ENCODE measurements at places on chromosomes 4 and X.

DNA sequence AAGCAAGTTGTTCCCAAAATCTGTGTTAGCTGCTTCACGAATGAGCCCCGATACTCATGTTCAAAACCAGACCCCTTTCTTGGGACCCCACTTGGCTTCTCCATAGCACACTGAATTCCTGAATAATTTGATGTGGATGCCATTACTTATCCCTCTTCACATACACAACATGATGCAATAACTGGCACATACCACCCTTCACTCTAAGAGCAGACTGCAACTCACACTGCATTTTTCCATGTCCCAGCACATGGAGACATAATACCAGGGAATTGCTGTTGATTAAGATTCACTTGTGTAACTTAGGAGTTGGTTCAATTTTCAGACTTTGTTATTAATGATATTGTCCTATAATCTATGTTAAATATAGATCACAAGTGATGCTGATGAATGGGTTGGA lies 213.4 kb downstream of the MAML3 start:
- DNase-seq = no peak

GRCh38 chr4:77065382-77065781 lies 10.4 kb downstream of the CCNI start:
- DNase-seq = no peak

DNA sequence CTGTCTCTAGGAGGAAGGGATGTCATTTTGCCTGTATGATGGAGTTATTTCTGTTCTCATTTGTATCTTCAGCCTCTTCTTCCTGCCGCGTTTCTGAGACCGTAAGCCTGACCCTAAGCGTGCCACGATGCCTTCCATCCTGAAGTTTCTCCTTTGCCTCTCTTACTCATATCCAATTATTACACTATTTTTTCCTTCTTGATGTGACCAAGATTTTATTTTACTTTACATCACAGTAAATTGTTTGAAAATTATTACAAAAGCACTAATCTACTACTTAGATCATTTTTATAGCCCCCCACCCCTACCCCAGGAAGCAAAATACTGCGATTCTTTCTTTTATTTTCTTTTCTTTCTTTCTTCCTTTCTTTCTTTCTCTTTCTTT lies 95.0 kb downstream of the RAPGEF2 start:
- no peak for DNase-seq

GRCh38 chr4:95603393-95603792 lies 54.6 kb upstream of the UNC5C start:
- no peak for DNase-seq

- no peak for DNase-seq
Observed at GRCh38 chrX:15116900-15117299, 153.0 kb downstream of the ASB9 start.

GRCh38 chr4:80144676-80145470 lies 52.4 kb upstream of the PRDM8 start:
- no peak for DNase-seq

- DNase-seq = no peak
Observed at GRCh38 chr4:161555689-161556660, 607.8 kb downstream of the FSTL5 start.

DNA sequence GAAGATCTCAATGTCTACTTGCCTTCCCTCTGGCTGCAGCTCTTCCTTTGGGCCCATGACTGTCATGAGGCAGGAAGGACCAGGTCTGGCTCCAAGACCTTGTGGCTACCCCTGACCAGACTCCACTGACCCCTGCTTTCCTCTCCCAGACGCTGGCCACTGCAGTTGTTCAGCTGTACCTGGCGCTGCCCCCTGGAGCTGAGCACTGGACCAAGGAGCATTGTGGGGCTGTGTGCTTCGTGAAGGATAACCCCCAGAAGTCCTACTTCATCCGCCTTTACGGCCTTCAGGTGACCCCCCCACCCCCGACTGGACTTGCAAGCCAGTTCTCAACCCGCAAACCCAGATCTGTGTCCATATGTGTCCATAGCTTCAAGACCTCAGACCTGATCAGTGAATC lies 535 bp downstream of the WAS start:
- DNase-seq = no peak

- no peak for DNase-seq
Observed at GRCh38 chr4:139265654-139266053, 14.4 kb downstream of the MGARP start.

DNA sequence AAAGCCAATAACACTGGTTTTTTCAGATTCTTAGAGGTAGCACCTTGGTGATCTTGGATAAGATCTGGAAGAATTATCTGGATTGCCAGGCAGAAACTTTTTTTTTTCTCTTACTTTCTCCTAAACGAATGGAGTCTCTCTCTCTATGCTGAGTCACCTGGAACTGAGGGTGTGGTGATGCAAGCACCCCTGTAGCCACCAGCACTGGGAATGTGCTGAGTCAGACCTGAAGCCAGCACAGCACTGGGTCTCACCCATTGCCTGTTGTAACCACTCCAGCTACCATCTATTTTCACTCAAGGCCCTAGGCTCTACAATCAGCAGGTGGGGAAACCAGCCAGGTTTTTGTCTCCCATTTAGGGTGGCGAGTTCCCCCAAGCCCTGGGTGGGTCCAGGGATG lies 923.8 kb downstream of the RAPGEF2 start:
- DNase-seq = no peak

DNA sequence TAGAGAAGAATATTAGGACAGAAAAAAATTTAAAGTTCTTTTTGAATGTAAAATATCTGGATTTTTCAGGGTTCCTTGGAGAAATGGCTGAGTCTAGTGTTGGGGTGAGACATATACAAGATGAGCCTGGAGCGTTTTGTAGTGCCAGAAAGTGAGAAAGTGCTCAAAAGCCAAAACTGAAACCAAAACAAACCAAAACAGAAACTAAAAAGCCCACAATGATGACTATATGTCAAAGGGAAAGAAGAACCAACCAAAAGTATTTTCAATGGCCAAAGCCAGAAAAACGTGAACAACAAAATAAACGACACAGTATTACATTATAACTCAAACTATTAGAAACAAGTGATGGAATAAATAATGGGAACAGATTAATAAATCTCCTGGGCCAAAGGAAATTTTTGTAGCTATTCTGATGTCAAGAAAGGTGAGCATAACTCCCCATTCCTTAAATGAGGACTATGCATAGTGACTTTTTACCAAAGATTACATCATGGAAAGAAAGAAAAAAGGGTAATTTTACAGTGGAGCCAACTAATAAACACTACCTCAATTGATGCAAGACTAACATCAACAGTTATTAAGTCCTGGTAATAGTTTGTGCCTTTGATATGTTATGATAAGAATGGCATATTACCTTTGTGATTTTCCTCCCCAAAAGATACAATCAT lies 1137.6 kb downstream of the C4orf33 start:
- DNase-seq = no peak

GRCh38 chr4:112739442-112739841 lies 102.5 kb downstream of the LARP7 start:
- DNase-seq = no peak

DNA sequence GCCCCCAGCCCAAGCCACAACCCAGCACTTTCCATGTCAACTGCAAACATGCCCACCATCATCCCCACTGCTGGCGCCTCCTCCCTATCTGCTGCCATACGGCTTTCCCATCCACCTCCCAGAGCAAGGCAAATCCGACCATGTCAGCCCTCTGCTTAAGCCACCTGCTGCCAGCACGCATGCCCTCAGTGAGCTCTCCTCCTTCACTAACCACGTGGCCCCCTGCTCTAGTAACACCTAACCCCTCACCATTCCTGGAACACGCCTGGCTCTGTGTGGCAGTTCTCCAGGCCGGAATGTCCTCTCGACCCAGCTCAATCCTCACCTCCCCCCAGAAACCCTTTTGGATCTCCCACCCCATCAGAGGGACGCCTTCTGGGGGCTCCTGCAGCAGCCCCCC lies 17.4 kb downstream of the BCAP31 start:
- no peak for DNase-seq

- DNase-seq = no peak
Observed at GRCh38 chr4:163217505-163217904, 50.8 kb upstream of the NAF1 start.

DNA sequence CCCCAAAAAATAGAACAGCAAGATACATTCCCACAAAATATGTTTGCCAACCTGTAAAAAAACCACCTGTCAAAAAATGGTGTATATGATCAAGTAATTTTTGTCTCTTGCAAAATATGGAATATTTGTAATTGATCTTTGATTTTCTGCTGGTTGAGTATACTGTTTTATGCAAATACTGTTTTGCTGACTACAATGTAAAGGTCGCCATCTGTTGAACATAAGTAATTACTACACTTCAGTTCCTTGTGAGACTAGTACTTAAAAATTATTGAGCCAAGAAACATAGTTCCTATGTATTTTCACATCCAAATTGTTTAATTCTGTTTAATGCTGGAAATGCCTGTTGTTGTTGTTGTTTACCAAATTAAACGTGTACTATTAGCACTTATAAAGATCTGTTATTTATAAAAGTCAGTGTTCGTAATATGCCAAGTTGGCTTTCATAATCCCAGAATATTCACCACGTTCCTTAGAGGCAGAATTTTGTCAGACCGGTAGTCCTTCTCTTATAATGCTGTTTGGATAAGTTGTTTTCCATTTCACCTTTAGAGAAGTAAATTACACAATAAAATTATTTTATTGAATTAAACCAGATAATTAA lies 144.2 kb downstream of the PDLIM5 start:
- no peak for DNase-seq

DNA sequence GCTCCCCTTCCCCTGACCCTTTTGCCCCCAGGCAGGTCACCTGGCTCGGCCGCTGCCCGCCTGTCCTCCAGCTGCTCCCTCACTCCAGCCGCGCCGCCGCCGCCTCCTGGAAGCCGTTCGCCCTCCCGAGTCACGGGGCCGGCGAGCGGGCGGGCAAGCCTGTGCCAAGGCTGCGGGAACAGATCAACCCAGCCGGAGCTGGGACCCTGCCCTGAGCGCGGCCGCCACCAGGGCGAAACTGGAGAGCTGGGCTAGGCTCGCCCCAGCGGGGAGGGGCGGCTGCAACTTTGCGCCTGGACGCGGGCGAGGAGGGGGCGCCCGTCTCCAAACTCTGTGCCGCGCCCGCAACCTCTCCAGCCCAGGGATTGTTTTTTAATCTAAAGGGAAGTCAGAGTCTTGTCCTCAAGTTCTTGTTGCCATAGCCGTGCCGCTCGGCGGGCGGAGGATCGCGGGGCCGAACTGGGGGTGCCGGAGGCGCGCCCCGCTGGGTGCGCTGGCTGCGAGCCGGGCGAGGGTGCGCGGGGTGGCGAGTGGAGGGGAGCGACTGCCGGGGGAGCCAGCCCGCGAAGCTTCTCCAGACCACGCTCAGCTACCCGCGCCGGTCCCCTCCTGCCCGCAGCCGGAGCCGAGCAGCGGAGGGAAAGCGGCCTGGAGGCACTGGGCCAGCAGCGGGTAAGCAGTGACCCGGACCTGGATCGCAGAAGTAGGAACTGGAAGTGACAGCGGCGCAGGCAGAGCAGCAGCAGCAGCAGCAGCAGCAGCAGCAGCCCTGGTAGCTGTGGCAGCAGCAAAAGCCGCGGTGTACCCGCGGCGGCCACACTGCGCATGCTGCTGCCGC lies 13.4 kb downstream of the ARHGEF6 start:
- peak; percentile 68 for DNase-seq

DNA sequence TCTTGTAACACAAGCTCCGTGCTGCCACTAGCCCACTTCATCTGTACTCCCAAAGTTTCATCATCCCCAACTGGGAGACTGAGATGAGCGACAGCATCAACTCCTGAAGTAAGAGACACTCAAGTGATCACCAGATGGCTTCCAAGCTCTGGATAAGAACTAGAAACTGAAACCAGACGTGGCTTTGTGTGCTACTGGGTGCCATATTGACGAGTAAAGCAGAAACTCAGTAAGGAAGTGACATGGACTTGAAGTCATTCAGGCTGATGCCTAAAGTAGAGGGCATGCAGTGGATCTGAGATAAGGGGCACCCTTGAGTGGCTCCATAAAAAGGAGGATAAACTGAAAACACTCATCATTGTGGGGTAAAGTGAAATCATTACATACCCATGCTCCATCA lies 72.4 kb downstream of the PCYT1B start:
- no peak for DNase-seq

GRCh38 chrX:97021680-97022079 lies 138.0 kb downstream of the RPA4 start:
- DNase-seq = no peak

- DNase-seq = no peak
Observed at GRCh38 chr4:3365871-3366842, 73.3 kb downstream of the RGS12 start.

DNA sequence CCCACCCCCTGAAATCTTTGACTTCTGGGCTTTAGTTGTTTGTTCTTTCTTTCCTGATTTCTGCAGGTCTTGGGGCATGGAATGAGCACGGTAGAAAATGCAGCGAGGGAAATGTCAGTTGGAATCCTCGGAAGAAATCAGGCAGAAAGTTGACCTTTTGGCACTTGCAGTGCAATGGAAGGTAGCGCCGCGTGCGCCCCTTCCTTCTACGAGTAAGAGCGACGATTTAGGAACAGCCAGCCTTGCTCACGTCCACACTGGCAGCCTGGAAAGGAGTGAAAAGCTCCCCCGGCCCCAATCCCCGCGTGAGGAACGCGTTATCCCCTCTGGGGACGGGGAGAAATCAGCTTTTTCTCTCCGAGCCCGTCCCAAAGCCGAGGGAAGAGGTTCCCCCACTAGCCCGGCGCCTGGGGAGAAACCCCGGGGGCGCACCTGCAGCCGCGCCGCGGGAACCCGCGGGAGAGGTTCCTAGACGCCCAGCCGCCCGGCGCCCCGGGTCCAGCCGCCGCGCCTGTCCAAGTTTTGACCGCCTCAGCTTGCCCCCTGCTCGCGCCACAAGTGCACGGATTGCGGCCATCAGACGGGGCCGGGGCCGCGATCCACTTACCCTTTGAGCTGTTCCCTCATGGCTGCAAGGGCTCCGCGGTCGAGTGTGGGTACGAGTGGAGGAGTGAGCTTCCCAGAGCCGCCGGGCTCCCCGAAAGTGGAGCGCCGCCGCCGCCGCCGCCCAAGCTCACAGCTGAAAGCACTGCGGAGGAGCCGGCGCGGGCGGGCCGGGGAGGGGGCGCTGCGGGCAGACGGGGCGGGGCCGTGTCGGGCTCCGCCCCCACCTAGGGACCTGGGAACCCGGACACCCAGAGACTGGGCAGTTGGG lies 194.6 kb upstream of the FTHL17 start:
- DNase-seq = peak; percentile 46

DNA sequence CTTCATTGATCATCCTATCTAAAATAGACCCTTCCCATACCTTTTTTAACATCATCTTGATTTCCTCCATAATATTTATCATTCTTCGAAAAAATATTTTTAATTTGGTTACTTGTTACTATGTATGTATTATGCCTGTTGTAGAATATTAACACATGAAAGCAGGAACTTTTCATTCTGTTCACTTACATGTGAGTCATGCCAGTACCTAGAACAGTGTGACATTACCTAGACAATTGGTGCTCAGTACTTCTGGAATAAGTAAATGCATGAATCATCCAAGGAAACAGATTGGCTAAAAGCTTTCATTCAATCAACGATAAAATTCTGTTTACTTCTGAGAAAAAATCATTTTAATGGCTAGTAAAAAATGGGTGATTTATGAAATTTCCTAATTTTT lies 76.4 kb downstream of the CXXC4 start:
- no peak for DNase-seq

DNA sequence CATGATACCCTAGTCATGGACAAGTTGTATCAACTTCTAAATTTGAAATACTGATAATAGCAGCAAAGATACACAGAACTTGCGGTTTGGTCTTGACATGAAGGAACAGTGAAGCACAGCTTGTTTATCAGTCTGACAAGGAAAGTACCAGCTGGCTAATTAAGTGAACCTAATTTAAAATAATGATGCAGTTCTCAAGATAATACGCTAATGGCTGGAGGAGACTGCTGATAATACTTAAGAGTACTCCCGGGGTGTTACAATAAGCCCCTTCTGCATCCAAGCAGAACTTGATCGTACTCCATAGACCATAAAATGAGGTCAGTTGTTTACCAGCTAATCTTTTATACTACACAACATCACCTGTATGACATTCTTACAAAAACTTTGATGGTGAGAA lies 697.5 kb downstream of the FSTL5 start:
- no peak for DNase-seq

All from activated CD8-positive, alpha-beta memory T cell treated with anti-CD3 and anti-CD28 coated beads, Interleukin-2, amount 50 U/mL, for 48 hours (primary cell).